Inflammatory macrophage treated with lipopolysaccharide for 1 hour (primary cell): ENCODE measurements at places on chromosomes 11 and 22.

DNA sequence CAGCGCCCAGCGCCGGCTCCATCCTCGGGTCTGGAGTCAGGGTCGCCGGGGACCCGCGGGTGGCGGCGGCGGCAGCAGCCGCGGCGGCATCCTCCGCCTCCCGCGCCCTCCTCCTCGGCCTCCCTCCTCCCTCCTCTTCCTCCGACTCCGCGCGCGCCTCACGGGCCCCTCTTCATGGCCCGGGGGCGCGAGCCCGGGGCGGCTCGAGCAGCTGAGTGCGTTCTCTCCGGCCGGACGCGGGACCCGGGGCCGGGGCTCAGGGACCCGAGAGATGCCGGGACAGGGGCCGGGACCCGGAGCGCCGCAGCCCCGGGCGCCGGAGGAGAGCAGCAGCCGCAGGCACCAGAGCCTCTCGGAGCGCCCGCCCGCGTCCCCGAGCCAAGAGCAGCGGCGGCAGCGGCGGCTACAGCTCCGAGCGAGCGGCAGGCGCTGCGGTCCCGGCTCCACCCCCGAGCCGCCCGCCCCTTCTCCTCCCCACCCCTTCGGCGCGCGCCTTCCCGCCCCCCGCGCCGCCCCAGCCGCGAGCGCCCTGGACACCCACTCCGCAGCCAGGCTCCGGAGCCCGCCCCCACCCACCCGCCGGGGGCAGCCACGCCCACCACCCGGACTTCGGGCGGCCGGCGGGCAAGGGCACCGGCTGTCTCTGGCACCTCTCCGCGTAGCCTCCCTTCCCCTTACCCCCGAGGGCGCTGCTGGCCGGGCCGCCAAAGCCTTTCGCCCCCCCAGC is at the start of gene CHST1:
TSS of gene CHST1 (minus strand) at position 417 of the 727 bp plus-strand sequence. CDS start 14,699 bp downstream, outside the sequence.
- no peak for DNase-seq

DNA sequence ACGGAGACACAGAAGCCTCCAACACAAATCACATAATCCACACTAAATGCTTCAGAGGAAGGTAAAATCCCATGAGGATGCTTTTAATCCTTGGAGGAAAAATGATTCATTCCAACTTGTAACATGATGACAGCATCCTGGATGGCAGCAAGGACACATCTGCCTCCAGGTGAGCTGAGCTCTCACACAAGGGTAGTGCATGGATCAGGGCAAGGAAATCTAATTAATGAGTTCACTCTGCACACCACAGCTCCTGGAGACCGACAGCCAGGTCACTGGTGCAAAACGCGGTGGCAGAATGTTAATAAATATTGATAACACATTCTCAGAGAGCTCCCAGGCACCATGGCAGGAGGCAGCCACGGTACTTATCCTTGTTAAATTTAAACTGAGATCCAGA is 40.3 kb upstream of the CYP2D6 start:
- DNase-seq, result no peak

DNA sequence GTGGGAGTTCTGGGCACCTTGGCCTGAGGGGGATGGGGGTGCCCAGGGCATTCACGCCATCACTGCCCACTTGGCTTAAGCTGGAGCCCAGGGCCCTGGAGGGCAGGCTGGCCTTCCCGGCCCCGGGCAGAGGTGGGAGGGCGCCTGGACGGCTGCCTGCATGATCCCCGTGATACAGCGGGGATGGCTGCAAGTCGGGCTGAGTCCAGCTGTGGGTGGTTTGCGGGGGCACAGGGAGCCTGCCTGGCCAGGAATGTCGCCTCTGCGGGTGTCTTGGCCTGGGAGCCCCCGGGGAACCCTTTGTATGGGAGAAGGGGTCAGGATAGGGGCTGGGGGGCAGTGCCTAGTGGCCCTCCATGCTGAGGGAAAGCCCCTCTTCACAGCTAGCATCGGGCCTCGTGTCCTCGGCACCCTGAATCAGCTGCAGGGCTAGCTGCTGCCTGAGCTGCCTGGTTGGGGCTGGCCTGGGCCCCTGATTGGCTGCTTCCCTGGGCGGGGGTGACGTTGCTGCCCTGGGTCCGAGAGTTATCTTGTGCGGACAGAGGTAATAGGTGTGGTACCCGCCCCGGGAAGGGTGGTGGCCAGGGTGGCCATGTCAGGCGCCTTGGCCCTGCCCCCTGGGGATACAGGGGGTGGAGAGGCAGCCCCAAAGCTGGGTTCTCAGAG is 8.3 kb downstream of the BRSK2 start:
- no peak for DNase-seq

GRCh38 chr11:92302770-92303169 is 78.2 kb downstream of the FAT3 start:
- DNase-seq, result no peak

DNA sequence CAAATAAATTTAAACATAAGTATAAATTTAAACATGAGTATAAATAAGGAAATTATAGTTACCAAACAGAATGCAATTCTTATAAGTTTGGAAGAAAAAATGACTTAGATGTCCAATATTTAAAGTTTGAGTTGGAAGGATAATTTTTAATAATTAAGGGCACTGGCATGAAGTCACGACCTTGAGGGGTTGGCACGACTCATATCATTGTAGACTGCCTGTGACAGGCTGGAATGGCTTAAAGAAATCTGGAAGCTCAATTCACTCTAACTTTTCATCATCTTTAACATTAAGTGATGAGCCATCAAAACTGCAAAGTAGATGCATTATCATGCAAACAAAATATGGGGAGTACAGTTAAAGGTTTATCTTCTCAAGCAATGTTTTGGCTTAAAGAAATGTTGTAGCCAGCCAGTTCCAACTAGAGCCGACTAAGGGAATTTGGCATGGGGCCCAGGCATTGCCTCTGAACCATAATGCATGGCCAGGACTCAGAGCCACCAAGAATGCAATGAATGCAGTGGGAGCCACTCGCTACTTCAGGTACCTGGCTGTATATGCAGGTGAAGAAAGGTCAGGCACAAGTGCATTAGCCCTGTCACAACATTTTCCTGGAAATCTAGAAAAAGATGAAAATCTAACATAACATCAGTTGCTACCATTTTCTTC is 33.4 kb downstream of the PGR start:
- DNase-seq, result no peak

DNA sequence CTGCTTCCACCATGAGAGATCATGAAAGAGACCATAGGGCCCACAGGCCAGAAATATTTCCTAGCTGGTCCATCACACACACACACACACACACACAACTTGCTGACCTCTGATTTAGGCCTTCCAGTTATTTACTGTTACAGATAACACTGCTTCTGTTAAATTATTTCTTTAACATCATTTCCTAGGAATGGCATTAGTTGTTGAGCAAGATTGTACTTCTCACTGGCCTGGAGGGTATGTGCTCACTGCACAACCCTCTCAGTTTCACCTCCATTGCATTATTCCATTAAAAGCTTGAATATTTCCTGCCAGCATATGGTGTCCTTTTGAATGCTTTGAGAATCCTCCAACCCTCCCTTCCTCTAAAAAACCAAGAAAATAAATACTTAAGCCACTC is 104.4 kb downstream of the MICAL2 start:
- DNase-seq, result no peak

DNA sequence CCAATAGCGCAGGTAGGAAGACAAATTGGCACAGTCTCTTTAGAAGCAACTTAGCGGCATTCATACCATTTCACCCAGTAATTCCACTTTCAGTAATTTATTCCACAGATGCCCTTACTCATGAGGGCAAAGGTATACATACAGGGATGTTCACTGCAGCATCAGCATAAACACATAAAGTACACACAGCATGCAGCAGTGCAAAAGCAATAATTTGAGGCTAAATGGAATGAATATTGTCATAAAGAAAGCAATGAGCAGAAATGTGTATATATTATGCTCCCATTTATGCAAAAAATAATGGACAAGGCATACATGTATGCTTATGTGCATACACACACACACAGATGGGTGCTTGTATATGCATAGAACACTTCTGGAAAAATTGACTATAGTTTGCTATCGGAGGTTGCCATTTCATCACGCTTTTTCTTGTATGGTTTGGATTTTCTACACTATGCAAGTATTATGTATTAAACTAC is 50.2 kb downstream of the TECTA start:
- no peak for DNase-seq

DNA sequence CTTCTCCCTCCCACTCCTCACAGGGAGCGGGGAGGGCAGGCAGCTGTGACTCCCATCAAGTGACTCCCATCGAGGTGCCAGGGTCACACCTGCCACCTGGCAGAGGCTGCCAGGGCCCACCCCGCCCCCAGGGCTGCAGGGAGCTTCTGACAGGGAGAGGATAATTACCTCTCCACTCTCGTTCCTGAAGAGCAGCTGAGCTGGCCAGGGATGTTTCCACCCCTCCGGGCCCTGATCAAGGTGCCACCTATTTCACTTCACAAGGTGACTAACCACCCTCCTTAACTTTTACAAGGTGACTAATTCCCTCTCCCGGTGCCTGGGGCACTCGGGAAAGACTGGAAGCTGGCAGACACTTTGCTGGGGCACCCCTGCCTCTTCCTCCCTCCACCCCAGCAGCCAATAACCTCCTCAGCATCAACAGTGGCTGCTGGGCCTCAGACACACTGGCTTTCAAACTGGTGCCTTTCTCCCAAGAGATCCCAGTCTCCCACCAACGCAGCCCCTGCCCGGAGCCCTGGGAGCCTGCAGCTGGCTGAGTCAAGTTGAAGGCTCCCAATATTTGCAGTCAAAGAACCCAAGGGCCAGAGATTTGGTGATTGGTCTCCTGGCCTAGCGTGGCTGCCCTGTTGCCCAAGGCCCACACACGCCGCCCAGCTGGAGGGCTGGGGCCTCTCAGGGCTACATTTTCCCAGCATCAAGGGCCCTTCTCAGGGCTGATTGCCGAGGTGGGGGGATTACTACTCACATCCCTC is 22.0 kb upstream of the MYRF start:
- DNase-seq, result no peak

- DNase-seq, result no peak
These were observed 53.9 kb upstream of the HEPHL1 start for GRCh38 chr11:93967258-93967657.

GRCh38 chr22:29320546-29320945 is 5.0 kb upstream of the RASL10A start:
- DNase-seq, result no peak

GRCh38 chr11:75350743-75351540 is 519 bp downstream of the ARRB1 start:
- DNase-seq, result peak; percentile 87

DNA sequence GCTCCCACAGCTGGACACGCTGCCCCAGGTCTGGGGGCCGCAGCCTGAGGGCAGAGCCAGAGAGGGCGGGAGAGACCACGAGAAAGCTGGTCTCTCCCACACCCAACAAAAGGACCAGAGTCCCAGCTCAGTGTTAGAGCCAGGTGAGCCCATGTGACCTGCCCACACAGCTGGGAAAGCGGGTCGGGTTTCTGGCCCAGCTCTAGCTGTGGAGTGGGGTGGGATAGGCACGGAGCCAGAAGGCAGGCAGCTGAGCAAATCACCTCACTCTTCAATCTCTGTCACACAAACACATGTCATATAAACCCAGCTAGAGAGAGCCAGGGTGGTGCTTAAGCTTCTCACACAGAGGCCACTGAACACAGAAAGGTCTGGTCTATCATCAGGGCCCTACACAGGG is 7.8 kb upstream of the EIF3D start:
- DNase-seq, result no peak

GRCh38 chr22:48423481-48423911 is 1404.2 kb downstream of the BRD1 start:
- no peak for DNase-seq

- DNase-seq, result no peak
These were observed 437.8 kb upstream of the B3GAT1 start for GRCh38 chr11:134849833-134850232.

GRCh38 chr22:27682437-27682836 is 119.1 kb downstream of the MN1 start:
- no peak for DNase-seq

GRCh38 chr11:62980133-62980760 is 4.5 kb downstream of the SLC22A6 start:
- no peak for DNase-seq

GRCh38 chr11:118672846-118673245 is 6.6 kb downstream of the TREH start:
- DNase-seq, result peak; percentile 6

DNA sequence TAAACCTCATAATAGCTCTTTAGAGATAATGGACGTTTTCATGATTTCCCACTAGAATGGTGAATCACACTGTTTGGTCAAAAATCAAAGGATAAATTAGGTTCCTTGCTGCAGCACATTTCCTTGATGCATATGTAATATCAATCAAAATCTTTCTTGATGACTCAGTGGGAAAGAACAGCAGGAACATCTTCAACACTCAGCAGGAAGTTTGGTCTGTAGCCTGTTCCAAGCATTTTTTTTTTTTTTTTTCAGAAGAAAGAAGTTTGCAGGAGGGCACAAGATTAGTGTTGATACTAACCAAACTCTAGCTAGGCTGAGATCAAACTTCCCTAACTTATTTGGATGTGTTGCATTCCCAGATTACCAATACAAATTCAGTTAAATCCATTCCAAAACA is 1529.8 kb downstream of the FAM181B start:
- DNase-seq, result no peak

GRCh38 chr11:112185883-112186282 is 10.6 kb downstream of the BCO2 start:
- DNase-seq, result no peak

GRCh38 chr11:131637469-131638175 is 267.2 kb downstream of the NTM start:
- DNase-seq, result no peak

- no peak for DNase-seq
These were observed 862 bp upstream of the PDXP start for GRCh38 chr22:37657590-37658132.

DNA sequence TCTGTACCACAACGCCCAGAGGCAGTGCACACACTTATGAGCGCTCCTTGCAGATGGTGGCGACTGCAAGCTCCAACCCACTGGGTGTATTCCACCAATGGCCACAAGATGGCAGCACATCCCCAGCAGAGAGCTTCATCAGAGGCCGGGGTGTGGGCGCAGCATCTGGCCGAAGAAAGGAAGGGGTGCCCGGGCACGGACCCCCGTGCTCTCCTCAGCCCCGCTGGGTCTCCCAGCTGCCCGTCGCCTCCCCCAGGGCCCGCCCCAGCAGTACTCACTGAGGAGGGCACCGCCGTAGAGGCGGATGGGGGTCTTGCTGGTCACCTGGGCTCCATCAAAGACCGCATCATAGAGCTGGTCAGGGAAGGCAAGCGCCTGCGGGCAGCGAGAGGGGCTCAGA is 14.2 kb downstream of the TP53I11 start:
- DNase-seq, result peak; percentile 96
